ENCODE measurements at places on chromosomes 7 and 10. TPM values are rescaled to one million over a fixed set of nuclear protein-coding genes. Genes with fewer than 3 reads are reported as not detected.

- DNase-seq: no peak
Observed at GRCh38 chr7:83806538-83806937, 157.6 kb upstream of the SEMA3E start.

DNA sequence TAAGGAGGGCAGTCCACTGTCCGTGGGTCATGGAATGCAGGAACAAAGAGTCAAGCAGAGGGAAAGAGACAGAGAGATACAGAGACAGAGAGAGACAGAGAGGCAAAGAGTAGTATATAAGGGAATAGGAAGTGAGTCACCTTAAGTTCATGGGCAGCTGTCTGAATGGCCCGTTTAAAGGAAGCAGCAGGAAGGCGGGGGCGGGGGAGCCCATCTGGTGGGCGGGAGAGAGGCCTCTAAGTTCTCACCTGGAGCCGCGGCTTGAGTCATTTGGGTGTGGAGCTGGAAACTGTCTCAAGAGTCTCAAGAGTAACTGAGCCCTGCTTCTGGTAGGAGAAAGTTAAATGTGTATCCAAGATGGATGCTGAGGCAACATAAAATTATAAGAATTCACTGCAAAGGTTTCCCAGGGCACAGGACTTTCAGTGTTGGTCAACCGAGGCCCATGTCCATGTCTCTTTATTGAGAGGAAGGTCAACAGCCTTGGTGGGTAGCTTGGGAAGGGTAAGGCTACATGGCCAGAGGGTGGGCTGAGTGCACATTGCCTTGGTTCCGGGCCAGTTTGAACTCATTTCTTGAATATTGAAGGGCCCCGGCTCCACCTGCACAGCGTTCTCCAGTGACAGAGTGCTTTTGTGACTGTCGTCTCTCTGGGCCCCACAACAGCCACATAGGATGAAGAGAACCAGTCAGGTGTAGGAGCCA, 85.5 kb upstream of the CACUL1 start:
- DNase-seq: no peak

GRCh38 chr7:22267930-22268615, 88.9 kb downstream of the RAPGEF5 start:
- DNase-seq: no peak

GRCh38 chr7:137992104-137992549, 9.8 kb downstream of the CREB3L2 start:
- DNase-seq: no peak

GRCh38 chr10:112402917-112403316, 29.0 kb downstream of the ACSL5 start:
- DNase-seq: no peak

Gene FBXL13
- 3.0 TPM for total RNA-seq

DNA sequence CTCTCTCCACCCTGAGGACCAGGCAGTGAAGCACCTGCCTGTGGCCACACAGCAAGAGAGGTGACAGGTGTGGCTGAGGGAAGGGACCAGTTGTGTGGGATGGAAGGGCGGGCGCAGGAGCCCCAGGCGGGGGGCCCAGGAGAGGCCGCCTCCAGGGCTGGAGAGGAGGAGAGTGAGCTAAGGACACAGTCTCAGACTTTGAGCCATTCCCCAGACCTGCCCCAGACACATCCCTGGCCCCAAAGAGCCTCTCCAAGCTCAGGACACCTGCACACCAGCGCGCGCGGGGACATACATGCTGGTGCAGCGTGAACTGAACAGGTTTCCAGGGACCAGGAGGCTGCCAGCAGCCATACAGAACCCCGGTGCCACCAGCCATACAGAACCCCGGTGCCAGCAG, 237.3 kb downstream of the MAD1L1 start:
- no peak for DNase-seq

GRCh38 chr10:94038024-94038423, 44.3 kb downstream of the PLCE1 start:
- no peak for DNase-seq

Gene SDK1
- total RNA-seq: 10.4 TPM

DNA sequence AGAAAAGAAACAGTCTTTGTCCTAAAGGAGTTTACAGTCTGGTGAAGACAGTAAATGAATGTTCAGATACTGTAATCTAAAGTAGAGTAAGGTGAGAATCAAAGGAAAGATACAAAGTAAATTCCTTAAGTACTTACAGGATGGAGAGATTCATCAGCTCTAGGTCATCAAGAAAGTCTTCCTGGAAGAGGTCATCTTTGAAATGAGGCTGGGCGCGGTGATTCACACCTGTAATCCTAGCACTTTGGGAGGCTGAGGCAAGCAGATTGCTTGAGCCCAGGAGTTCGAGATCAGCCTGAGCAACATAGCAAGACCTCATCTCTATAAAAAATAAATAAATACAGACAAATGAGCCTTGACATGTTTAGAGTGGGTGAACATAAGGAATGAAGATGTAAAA, 18.3 kb downstream of the FHIP2A start:
- no peak for DNase-seq

DNA sequence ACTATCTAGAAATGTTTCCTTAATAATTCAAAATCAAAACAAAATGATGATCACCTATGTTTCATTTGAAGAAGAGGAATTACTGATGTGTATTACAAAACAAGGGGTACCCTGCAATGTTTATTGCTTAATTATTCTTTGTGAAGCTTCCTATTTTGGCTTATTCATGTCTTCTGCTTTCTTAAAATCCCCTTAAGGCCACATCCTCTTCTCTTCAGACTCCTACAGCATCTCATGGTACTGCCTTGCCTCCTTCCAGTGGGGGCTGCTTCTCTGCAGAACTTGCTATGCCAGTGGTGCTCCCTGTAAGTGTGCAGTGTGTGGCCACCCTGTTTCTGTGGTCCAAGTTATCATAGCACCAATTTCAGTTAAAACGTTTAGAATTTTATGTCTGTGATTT, 35.0 kb downstream of the CCDC146 start:
- no peak for DNase-seq

DNA sequence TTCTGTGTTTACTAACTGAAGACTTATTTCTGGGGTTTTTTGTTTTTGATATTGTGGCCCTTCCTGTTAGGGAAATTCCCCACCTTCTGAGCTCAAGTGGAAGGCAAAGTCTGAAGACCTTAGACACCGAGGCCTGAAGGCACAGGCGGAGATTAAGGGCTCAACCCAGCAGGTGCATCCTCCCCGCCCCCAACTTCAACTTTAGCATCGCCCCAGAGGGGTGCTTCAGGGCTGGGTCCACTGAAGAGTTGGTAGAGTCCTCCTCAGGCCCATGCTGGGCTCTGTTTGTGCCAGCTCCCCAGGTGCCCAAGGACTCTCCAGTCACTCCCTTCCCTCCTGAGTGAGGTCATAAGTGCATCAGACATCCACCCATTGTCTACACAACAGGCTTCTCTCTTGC, 9.4 kb upstream of the PPIA start:
- DNase-seq: no peak

- DNase-seq: no peak
Observed at GRCh38 chr7:24820730-24821044, 63.4 kb upstream of the GSDME start.

DNA sequence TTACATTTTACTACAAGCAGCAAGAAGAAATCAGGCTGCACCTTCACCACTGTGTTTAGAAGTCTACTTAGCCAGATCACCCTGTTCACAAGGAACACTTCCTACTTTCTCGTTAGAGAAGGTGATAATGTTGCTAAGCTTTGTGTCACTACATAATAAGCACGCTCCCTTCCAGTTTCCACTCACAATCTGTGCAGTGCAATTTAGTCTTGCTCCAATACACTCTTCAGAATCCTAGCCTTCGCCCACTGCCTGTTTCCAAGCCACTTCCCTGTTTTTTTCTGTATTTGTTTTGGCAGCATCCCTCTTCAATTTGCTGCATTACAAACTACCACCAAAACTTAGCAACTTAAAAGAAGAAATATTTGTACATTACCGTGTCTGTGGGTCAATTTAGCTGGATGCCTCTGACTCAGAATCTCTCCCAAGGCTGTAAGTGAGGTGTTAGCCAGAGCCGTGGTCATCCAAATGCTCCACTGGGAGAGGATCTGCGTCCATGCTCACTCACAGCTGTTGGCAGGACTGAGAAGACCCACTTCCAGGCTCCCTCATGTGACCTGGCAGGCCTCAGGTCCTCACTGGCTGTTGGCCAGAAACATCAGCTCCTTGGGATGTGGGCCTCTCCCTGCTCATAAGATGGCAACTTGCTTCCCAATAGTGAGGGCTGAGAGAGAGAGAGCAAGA, 110.4 kb downstream of the PON1 start:
- DNase-seq: no peak

DNA sequence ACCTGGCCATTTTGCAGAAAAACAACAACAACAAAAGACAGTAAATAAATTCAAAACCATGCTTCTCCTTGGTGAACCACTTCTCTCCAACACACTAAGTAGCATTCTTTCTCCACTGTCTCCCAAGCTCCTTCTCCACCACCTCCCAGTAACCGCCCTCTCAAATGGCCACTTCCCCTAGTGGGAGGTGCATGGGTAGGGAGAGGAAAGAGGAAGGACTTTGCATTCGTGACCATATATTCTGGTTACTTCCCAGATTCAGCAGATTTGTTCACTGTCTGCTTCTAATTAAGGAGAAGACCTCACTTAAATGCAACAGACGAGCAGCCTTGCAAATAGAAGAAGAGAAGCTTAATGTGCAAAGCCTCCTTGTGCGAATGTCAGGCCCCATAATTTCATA, 166.8 kb downstream of the SORCS1 start:
- peak; percentile 69 for DNase-seq

GRCh38 chr10:91409069-91409868, 875 bp upstream of the HECTD2 start:
- peak; percentile 88 for DNase-seq

- no peak for DNase-seq
Observed at GRCh38 chr7:22339725-22340390, 17.1 kb downstream of the RAPGEF5 start.

GRCh38 chr10:124012991-124013390, 80.4 kb downstream of the CHST15 start:
- DNase-seq: no peak

Gene GPER1
- 11.1 TPM for total RNA-seq

GRCh38 chr10:116470768-116471415, 43.2 kb downstream of the PNLIPRP3 start:
- DNase-seq: no peak

Gene ERVW-1
- not detected for total RNA-seq

- DNase-seq: no peak
Observed at GRCh38 chr10:62258926-62259325, 9.7 kb downstream of the RTKN2 start.

- DNase-seq: no peak
Observed at GRCh38 chr7:121402701-121403100, 6.6 kb upstream of the FAM3C start.

Gene MCU
- 31.1 TPM for total RNA-seq

- no peak for DNase-seq
Observed at GRCh38 chr10:131746241-131746711, 154.5 kb upstream of the PPP2R2D start.

Gene PDE1C
- total RNA-seq: 13.0 TPM

GRCh38 chr7:74253835-74254128, 417 bp downstream of the RFC2 start:
- no peak for DNase-seq

GRCh38 chr7:4157651-4158050, 524.4 kb upstream of the FOXK1 start:
- no peak for DNase-seq

Gene CALY
- not detected for total RNA-seq

Gene XRCC2
- total RNA-seq: 0.46 TPM

- DNase-seq: no peak
Observed at GRCh38 chr10:131784363-131785120, 116.3 kb upstream of the PPP2R2D start.

DNA sequence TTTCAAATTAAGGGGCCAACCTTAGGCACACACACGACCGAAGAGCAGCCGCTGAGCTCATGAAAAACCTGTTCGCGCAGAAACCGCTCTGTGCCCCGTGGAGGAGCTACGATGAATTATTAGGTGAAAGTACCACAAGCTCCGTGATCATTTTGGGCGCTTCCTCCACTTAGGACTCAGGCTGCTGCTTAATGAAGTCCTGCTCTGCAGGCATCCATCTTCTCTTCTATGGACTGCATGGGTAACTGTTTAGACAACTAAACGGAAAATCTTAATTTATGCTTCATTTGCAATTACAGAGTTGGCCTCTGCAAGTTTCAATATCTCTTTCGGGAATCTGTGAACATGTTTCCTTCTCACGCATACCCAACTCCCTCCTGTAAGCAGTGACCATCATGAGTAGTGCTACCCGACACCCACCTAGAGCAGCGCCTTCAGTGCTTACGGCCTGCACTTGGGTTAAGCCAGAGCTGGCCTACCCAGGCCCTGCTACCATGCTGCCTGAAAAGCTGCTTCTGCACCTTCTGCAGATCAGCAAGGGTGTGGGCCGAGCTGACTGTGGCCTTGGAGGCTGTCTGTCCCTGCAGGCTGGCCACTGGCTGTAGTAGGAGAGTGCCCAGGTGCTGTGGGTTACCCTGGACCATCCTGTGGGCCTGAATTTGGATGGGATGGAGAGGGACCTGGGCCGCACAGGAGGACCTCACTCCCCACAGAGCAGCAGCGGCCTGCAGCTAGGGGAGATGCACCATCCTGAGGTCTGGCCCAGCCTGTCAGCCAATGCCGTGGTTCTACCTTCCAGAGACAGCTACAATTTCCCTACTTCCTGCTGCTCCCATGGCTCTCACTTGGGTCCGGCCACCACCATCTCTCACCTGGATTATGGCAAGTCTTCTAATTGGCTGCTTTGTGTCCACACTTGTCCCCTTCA, 36.0 kb downstream of the GNA12 start:
- DNase-seq: peak; percentile 49

DNA sequence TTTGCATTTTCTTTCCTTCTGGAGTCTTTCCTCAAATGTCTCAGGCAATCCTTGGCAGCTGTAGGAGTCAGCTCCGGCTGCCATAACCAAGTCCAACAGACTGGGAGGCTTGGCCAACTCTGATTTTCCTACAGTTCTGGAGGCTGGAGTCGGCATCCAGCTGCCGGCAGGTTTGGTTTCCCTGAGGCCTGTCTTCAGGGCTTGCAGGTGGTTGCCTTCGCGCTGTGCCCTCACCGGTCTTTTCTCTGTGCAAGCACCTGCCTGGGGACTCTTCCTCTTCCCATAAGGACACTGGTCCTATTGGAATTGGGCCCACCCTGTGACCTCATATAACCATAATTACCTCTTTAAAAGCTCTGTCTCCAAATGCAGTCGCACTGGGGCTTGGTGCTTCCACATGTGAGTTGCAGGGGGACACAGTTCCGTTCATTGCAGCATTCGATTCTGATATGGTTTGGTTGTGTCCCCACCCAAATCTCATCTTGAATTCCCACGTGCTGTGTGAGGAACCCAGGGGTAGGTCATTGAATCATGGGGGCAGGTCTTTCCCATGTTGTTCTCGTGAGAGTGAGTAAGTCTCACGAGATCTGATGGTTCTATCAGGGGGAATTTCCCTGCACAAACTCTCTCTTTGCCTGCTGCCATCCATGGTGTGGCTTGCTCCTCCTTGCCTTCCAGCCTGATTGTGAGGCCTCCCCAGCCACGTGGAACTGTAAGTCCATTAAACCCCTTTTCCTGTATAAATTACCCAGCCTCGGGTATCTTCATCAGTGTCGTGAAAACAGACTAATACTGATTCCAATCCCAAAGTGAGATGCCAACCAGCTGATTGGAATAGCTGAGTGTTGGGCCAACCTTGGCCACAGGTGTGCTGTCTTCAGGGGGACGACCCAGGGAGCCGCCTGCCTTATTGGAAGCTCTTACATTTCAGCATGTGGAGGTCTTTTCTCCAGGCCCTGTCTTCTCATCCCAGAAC, 7.9 kb downstream of the GALNTL5 start:
- DNase-seq: no peak

GRCh38 chr10:128307820-128308219, 181.6 kb upstream of the MKI67 start:
- no peak for DNase-seq

Gene NKX6-2
- not detected for total RNA-seq

Measured in upper lobe of right lung (tissue), 1 donor.